ENCODE measurements at places on chromosomes 4 and X.

GRCh38 chr4:26873391-26874026 lies 12.9 kb downstream of the STIM2 start:
- DNase-seq: no peak

GRCh38 chrX:69136546-69137331 lies 28.5 kb downstream of the PJA1 start:
- DNase-seq: no peak

GRCh38 chr4:42293967-42294813 lies 103.1 kb upstream of the SHISA3 start:
- DNase-seq: no peak

GRCh38 chrX:106672527-106672926 lies 54.0 kb upstream of the RNF128 start:
- DNase-seq: no peak

DNA sequence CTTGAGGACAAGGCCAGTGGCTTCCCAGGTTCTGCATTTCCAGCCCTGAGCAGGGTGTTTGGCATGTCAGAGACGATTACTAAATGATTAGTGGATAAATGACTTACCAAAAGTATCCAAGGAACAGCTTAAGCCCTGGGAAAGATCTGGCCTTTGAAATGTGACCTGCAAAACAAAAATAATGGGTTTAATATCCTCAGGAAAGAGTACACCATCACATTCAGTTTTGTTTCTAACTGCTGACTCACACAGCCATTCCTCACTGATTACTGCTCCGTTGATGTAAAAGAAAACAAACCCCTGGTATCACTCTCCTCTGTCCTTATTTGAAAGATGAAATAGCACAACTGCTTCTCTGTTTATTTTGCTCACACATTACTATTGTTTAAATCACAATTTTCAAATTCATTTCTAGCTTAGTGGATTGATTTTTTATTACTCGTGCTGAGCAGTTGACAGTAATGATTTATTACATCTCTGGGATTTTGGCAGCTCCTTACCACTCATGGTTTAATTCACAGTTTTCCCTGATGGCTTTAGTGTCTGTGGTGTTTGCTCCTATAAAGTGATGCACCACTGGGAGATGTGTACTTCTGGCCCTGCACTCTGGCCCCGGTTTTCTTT lies 117.0 kb downstream of the CBLL2 start:
- DNase-seq: peak; percentile 32

- DNase-seq: no peak
These were observed 6.8 kb downstream of the SEPTIN6 start for GRCh38 chrX:119686087-119686691.

DNA sequence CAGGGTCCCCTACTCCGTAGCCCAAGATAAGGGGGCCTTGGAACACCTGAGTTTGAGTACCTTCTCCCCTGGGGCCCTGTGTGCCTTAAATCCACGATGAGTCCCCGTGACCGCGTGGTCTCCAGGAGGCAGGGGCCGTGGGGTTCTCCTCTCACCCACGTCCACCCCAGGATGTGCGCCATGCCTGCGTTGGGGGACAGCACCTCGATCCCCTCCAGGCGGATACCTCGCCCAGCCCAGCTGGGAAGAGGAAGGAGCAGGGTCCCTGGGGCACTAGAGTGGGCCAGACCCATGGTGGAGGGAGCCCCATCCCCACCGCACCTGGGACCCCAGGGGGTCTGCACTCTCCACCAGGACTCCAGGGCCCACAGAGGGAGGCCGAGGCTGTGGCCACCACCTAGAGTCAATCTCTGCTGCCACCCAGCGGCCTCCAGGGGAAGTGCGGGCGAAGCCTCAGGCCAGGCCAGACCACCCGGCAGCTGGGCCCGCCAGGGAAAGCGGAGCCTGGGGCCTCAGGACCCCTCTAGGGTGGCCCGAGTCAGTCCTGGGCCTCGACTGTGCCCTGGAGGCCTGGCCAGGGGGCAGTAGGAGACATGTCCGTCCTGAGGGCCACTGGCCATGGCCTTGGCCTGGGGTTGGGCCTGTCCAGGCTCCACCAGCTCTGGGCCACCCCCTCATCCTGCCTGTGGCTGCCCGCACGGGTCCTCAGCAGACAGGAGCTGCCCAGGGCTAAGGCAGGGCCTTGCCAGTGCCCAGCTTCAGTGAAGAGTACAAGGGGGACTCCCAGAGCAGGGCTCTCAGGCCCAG lies 55.0 kb downstream of the FAM53A start:
- peak; percentile 85 for DNase-seq

DNA sequence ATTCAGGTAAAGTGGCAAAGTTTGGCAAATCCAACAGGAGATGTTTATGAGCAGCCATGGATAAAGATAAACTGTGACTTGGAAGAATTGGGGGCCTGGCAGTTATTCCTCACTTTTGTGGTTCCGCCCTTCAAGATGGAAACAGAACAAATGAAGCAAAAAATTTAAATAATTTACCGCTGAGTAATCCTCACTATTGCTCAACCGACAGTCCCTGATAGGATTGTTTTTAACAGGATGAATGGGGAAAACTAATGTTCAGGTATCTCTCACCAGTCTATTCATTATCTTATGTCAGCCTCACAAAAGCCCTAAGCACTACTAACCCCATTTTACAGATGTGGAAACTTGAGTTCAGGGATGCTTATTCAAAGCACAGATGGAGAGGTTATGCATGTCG lies 90.8 kb downstream of the FNIP2 start:
- no peak for DNase-seq

DNA sequence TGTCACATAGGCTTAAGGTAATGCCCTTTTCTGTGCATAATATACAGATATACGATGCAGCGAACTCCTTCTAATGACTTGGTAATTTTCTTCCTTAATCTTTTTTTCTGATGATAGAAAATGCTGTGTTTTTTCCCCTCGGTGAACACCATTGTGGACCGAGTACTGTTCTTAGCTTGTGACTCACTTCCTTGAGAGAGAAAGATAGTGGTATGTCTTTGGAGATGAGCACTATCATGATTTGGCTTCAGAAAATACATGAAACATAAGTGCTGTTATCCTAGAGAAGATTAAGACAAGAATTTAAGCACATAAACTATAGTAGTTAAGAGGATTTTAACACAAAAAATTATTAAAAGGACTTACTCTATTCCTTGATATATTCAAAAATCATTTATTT lies 63.9 kb downstream of the RS1 start:
- no peak for DNase-seq

DNA sequence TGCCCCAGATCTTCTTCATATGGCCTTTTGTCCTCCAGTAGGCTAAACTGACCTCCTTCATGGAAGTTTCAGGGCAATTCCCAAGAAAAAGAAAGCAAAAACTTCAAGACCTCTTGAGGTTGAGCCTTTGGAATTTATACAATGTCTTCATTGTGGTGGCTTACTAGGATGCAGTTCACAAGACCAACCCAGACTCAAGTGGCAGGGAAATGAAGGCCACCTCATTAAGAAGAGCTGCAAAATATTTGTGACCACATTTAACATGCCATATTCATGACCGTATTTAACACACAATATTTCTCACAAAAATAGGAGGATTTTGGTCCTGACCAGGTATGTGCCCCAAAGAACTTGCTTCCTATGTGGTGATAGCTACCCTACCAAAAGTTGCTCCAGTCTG lies 605.5 kb upstream of the PITX2 start:
- no peak for DNase-seq

DNA sequence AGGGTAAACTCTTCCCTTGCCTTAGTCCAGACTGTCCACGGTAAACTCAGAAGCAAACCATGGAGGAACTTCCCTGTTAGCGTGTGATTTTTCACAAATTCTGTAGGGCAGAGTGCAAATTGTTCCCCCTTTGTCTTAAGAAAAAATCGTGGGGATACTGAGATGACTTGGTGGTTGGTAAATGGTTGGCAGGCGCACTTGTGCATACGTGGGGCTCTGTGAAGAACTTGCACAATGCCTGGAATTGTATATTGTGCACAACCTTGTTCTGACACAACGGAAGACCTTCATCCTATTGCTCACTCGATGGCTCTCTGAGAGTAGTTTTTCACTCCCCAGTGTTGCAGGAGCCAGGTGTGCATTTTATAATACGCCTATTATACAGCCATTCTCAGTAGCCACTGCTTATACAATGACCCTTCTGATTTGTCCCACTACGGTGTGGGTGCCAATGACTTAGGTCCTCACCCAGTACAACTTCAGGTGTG lies 150.0 kb downstream of the SPRY1 start:
- DNase-seq: no peak

- no peak for DNase-seq
These were observed 114.1 kb downstream of the GLUD2 start for GRCh38 chrX:121161501-121161933.

DNA sequence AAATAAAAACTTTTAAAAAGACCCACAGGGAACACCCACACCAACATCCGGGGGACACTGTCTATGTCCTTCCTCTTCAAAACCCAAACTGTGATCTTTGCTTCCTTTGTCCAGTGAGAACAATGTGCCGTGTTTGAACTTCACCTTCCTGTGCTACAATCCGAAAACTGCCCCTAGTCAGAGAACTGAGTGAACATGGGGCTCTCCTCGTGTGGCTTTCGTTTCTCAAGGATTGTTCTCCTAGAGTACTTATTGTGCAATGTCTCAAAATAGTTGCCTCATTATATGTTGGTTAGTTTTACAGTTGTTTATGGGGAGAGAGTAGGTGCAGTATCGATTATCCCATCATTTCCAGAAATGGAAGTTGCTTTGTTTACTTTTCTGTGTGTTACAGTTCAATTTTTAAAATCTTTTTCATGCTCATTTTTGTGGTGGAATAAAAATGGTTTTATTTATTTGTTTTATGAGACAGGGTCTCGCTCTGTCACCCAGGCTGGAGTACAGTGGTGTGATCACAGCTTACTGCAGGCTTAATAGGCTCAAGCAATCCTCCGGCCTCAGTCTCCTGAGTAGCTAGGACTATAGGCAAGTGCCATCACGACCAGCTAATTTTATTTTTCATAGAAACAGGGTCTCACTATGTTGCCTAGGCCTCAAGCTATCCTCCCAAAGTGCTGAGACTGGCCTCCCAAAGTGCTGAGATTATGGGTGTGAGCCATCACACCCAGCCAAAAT lies 29.9 kb downstream of the RBMX start:
- DNase-seq: no peak

- DNase-seq: no peak
These were observed 313.9 kb upstream of the GRID2 start for GRCh38 chr4:91989914-91990313.

- DNase-seq: no peak
These were observed 225.0 kb downstream of the QDPR start for GRCh38 chr4:17286752-17287460.

GRCh38 chrX:37349221-37350033 lies at the start of gene PRRG1:
Gene PRRG1, plus strand, starts transcription at chrX:37349364. Its CDS starts 56,886 bp downstream, at chrX:37406250.
- peak; percentile 66 for DNase-seq

DNA sequence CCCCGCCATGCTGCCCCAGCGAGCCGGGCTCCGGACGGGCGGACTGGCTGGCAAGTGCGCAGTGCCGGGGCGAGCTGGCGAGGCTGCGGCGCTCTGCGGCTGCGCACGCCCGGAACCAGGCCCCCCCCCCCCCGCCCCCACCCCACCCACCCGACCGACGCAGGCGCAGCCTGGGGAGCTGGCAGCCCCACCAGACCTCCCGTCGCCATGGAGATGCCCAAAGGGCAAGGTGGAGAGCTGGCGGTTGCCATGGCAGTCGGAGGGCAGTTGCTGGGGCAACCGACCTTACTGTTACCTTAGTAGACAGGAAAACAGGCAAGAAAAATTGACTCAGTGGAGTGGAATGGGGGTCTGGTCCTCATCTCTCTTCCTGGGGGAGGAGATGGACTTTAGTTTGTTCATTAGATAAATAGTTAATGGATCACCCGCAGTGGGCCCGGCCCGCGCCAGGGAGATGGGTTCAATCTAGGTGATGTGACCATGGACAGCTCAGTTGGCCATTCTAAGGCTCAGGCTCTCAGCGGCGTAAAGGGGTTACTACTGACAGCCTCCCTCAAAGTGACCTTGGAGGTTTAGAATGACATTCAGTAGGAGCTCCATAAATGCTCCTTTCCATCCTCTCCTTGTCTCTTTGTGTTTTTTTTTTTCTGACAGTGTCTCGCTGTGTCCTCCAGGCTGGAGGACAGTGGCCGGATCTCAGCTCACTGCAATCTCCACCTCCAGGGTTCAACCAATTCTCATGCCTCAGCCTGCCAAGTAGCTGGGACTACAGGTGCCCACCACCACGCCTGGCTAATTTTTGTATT lies at the start of gene PCSK1N:
Gene PCSK1N, minus strand, starts transcription at position 87 of the 806 bp plus-strand sequence. Its CDS starts 78 bp downstream, at position 9.
- no peak for DNase-seq

DNA sequence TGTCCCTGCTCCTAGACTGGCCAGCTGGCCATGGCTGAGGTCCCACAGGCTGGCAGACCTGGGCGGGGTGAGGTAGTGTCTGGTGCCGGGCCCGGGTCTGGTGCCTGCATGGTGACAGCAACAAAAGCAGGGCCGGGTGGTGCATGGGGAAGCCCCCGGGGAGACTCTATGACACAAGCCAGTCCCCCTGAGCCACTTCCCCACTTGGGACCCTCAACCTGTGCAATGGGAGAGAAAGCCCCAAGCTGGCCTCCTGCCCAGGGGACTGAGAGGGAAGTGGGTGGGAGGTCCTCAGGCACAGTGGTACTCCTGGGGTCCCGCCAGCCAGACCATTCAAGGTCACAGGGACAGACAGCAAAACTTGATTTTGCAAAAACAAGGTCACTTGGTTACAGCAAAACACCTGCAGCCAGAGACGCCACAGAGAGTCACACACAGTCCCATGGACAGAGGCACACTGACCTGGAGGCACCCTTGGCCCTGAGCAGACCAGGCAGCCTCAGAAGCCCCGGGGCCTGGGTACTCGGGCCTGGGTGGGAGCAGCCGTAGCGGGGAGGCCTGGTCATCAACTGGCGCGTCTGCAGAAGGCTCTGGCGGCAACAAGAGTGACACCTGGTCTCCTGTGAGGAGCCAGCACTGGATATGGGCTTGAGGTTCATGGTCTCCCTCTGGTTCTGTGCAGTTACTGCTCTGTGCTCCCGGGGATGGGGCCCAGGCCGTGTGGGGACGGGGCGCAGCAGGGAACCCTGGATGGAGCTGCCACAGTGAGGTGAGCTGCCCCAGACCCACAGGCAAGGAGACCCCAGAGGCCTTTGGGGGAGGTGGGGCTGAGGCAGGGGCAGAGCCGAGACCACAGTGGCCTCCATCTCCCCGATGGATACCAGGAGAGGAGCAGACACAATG lies 60.6 kb downstream of the HTRA3 start:
- DNase-seq: no peak

DNA sequence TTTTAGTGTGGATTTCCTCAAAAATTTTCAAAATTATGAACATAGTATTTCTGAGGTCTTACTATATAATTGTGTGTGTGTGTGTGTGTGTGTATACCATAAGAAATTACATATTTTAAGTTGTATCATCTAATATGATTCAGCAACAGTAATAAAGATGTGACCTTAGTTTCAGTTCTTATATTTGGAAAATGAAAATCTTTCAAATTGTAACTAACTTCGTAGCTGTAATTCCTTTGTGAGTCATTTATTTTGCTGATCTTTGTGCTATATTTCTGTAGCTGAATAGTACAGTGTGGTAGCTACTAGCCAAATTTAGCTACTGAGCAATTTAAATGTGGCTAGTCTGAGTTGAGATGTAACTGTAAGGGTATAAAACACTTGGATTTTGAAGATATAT lies 116.4 kb downstream of the RAP1GDS1 start:
- DNase-seq: peak; percentile 7

GRCh38 chr4:147862043-147862692 lies 130.3 kb downstream of the ARHGAP10 start:
- no peak for DNase-seq

Measured in hepatic stellate cell (primary cell).